ENCODE measurements at places on chromosomes 11 and 22.

- no peak for DNase-seq
- H3K27me3 ChIP-seq = no peaks in the 10 kb centered on the region
- no peaks in the 10 kb centered on the region for H3K4me1 ChIP-seq
- no peak overlapping the region for H3K27ac ChIP-seq
Measured at GRCh38 chr22:49402169-49402568, 425.5 kb downstream of the BRD1 start.

GRCh38 chr22:25626624-25626990, 62.1 kb downstream of the GRK3 start:
- no peaks in the 10 kb centered on the region for H3K27me3 ChIP-seq
- no peak overlapping the region for H3K27ac ChIP-seq
- H3K4me3 ChIP-seq = no peak overlapping the region
- no peaks in the 10 kb centered on the region for H3K36me3 ChIP-seq

- no peak for DNase-seq
- H3K4me3 ChIP-seq = no peak overlapping the region
- no peak overlapping the region for H3K27ac ChIP-seq
- peaks cover 5% of the 10 kb centered on the region for H3K36me3 ChIP-seq
- H3K27me3 ChIP-seq = no peaks in the 10 kb centered on the region
Measured at GRCh38 chr11:297586-298405, 1.5 kb downstream of the IFITM5 start.

DNA sequence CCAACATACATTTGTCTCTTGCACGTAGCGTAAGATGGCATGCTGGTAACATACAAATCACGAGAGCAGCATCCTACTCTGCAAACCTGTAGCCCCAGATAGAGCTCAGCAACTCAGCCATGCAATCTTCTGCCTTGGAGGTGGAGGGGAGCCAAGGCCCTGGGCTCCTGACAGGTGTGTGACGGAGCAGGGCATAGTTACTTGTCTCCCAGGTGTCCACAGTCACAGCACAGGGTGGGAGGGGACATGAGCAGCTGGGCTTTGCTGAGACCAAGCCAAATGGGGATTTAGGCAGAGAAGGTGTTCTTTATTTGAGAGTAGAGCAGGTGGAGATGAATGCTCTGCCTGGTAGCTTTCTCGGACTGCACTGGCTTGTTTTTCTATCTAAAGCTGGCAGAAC, 111.7 kb downstream of the TEAD1 start:
- H3K4me3 ChIP-seq = no peak overlapping the region
- no peak for DNase-seq

DNA sequence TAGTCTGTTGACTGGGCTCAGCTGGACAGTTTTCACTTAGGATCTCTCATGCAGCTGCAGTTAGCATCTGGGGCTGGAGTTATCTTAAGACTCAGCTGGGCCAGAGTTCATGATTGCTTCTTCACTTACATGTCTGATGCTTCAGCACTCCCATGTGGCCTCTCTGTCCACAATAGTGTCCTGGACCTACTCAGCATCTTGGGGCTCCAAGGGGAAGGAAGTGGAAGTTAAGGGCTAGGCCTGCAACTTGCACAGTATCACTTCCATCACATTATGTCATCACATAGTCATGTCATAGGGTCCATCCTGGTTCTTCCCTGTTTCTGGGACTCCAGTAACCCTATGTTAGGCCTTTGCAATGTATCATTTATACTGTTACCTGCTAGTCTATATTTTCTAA, 115.9 kb downstream of the C11orf65 start:
- DNase-seq = no peak
- peaks cover 35% of the 10 kb centered on the region for H3K36me3 ChIP-seq
- no peaks in the 10 kb centered on the region for H3K4me1 ChIP-seq
- H3K27ac ChIP-seq = no peak overlapping the region
- no peak overlapping the region for H3K4me3 ChIP-seq
- no peaks in the 10 kb centered on the region for H3K27me3 ChIP-seq

- H3K27ac ChIP-seq = no peak overlapping the region
- no peak overlapping the region for H3K4me3 ChIP-seq
- no peaks in the 10 kb centered on the region for H3K27me3 ChIP-seq
- no peaks in the 10 kb centered on the region for H3K4me1 ChIP-seq
- DNase-seq = no peak
- no peaks in the 10 kb centered on the region for H3K36me3 ChIP-seq
Measured at GRCh38 chr11:106321601-106322000, 244.1 kb downstream of the AASDHPPT start.

- H3K36me3 ChIP-seq = no peaks in the 10 kb centered on the region
- no peak overlapping the region for H3K27ac ChIP-seq
- no peaks in the 10 kb centered on the region for H3K27me3 ChIP-seq
- no peak overlapping the region for H3K4me3 ChIP-seq
- H3K4me1 ChIP-seq = peaks cover 14% of the 10 kb centered on the region
- no peak for DNase-seq
Measured at GRCh38 chr22:26804911-26805539, 147.6 kb downstream of the MIAT start.

DNA sequence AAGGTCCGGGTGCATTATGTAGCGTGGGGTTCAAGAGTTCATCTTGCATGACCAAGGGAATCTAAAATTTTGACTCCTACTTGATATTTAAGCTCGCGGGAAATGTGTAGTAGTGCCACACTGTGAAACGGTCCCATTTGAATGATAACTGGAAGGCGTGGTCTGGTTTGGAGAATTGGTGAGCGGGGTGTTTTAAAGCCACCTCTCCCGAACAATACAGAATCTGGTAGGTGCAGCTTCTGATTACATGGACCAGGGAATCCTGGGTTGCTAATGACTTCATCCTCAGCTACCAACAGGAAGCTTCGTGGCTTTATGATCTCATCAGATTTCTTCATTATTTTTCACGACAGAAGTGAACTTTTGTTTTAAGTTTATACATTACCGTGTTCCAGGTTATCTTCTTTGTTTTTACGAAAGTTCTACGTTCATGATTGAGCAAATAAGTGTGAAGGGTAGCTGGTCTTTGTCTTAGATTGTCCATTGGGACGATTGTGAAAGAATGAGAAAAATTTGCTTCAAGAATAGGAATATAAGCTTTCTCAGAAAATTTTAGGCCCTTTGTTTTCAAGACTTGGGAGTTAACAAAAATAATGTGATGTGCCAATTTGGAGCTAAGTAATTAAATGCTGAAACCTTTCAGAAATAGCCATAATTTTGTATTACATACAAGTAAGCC, 1.7 kb downstream of the QSER1 start:
- no peak for DNase-seq
- no peaks in the 10 kb centered on the region for H3K27me3 ChIP-seq
- peak overlapping the region; percentile 70 for H3K27ac ChIP-seq
- H3K4me1 ChIP-seq = peaks cover 4% of the 10 kb centered on the region

GRCh38 chr11:84012171-84012826, 726.1 kb upstream of the CCDC90B start:
- no peaks in the 10 kb centered on the region for H3K27me3 ChIP-seq
- H3K4me3 ChIP-seq = no peak overlapping the region

- DNase-seq = no peak
- no peaks in the 10 kb centered on the region for H3K27me3 ChIP-seq
- peaks cover 38% of the 10 kb centered on the region for H3K4me1 ChIP-seq
- H3K4me3 ChIP-seq = peak overlapping the region; percentile 74
Measured at GRCh38 chr22:50190941-50191741, 5.4 kb downstream of the TRABD start.

DNA sequence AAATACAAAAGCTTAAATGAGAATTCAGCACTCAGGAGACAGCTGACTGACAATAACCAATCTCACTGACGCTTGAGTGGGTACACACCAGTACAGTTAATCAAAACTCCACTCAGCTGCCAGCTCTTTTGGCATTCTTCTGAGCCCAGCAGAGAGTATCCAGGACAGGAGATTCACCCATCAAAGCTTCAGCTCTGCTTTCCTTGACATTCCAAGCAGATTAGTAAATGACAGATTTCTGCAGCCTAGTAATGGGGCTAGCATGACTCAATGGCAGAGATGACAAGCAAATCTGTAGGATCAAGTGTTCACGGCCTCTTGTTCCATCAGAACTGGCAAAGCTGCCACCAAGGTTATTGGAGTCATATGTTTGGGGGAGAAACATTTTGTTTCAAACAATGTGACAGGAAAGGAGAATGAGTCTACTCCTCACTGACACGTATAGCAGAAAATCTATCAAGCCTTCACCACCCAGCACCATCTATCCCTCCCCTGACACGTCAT, 420.0 kb downstream of the DYNC2H1 start:
- DNase-seq = no peak
- no peak overlapping the region for H3K4me3 ChIP-seq
- H3K4me1 ChIP-seq = no peaks in the 10 kb centered on the region
- no peaks in the 10 kb centered on the region for H3K27me3 ChIP-seq
- H3K36me3 ChIP-seq = no peaks in the 10 kb centered on the region

- no peak overlapping the region for H3K27ac ChIP-seq
- no peaks in the 10 kb centered on the region for H3K36me3 ChIP-seq
- no peak overlapping the region for H3K4me3 ChIP-seq
- H3K27me3 ChIP-seq = no peaks in the 10 kb centered on the region
Measured at GRCh38 chr11:116314006-116314405, 458.8 kb downstream of the BUD13 start.

DNA sequence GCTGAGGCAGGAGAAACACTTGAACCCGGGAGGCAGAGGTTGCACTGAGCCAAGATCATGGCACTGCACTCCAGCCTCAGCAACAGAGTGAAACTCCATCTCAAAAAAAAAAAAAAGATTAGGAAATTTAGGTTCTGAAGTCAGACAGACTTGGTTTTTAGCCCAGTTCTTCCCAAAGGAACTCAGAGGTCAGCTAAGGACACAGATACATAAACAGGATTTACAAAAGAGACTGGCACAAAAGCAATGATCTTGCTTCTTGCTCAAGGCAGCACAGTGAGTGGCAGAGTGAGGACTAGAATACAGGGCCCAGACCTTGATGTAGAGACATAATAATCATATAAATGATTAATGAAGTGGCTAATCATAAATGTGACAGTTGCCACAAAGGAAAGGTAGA, 25.4 kb upstream of the RRAS2 start:
- DNase-seq = no peak
- no peak overlapping the region for H3K27ac ChIP-seq
- H3K27me3 ChIP-seq = no peaks in the 10 kb centered on the region
- H3K4me1 ChIP-seq = peaks cover 32% of the 10 kb centered on the region
- no peaks in the 10 kb centered on the region for H3K36me3 ChIP-seq
- H3K4me3 ChIP-seq = no peak overlapping the region

GRCh38 chr11:14370496-14370895, 11.5 kb upstream of the RRAS2 start:
- H3K4me3 ChIP-seq = no peak overlapping the region
- no peaks in the 10 kb centered on the region for H3K36me3 ChIP-seq
- DNase-seq = no peak
- H3K4me1 ChIP-seq = peaks cover 23% of the 10 kb centered on the region

GRCh38 chr22:19187716-19188563, 9.4 kb upstream of the SLC25A1 start:
- no peaks in the 10 kb centered on the region for H3K36me3 ChIP-seq
- DNase-seq = no peak
- no peak overlapping the region for H3K4me3 ChIP-seq
- H3K4me1 ChIP-seq = no peaks in the 10 kb centered on the region
- no peaks in the 10 kb centered on the region for H3K27me3 ChIP-seq

- H3K36me3 ChIP-seq = no peaks in the 10 kb centered on the region
- no peaks in the 10 kb centered on the region for H3K27me3 ChIP-seq
- DNase-seq = no peak
- no peaks in the 10 kb centered on the region for H3K4me1 ChIP-seq
- H3K4me3 ChIP-seq = no peak overlapping the region
Measured at GRCh38 chr11:45304111-45304991, 18.2 kb upstream of the SYT13 start.

DNA sequence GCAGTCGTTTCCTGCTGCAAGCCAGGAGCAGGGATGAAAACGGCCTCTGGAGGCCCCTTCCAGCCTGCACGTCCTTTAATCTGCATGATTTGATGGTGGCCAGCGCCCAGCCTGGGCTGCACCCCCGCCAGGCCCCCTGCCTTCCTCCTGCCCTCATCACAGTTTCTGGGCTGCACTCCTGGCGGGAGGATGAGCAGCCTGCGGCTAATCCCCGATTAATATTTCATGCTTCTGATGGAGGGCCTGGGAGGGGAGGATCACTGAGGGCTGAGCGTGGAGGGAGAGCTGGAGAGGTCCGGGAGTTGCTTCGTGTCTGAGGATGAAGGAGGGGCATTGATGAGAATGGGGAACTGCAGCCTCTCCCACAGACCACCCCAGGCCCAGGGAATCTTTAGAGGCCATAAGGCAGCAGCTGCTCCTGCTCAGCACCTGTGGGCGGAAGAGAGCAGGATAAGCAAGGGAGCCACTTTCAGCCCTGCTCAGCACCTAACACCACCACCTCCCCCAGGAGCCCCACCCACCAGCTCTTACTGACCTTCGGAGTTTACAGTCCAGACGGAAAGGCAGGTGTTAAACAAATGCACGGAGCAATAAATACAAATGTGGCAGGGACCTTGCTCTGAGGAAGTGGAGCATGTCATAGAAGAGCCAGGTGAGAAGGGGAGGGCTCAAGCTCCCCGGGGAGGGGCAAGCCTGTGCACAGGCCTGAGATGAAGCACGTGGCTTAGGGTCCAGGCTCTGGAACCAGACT, 135.0 kb upstream of the NECTIN1 start:
- DNase-seq = no peak
- H3K4me1 ChIP-seq = no peaks in the 10 kb centered on the region
- no peak overlapping the region for H3K4me3 ChIP-seq
- no peaks in the 10 kb centered on the region for H3K27me3 ChIP-seq

GRCh38 chr11:33743291-33743690, 7.1 kb upstream of the CD59 start:
- no peak overlapping the region for H3K27ac ChIP-seq
- no peaks in the 10 kb centered on the region for H3K27me3 ChIP-seq
- no peak for DNase-seq
- no peak overlapping the region for H3K4me3 ChIP-seq

DNA sequence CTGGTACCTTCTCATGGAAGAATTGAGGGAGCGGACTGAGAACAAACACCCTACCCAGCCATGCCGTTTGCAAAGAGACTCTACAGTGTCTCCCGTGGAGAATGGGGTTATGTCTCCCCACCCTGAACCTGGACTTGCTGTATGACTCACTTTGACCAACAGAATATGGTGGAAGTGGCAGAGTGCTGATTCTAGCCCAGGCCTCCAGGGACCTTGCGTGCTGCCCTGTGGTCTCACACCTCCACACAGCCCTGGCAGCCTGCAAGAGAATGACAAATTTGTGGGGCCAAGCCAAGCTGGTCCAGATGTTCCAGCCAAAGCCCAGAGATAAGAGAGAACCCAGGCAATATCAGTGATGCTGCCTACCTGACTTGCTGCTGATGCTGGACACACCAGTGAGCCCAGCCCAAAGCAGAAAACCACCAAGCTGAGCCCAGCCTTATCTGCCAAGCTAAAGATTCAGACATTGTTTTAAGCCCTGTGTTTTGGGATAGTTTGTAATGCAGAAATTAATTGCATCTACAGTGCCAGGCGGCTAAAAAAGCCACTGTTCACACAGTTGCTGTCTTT, 8.1 kb upstream of the LINC01488 start:
- no peak for DNase-seq
- no peaks in the 10 kb centered on the region for H3K36me3 ChIP-seq
- H3K27ac ChIP-seq = no peak overlapping the region

All from thoracic aorta (tissue), 2 donors.